ENCODE measurements at places on chromosomes 3 and 15.

GRCh38 chr15:57727031-57727430, 20.5 kb downstream of the POLR2M start:
- peak; percentile 79 for DNase-seq

GRCh38 chr15:64009798-64010261, 36.5 kb downstream of the DAPK2 start:
- DNase-seq = peak; percentile 51

- no peak for DNase-seq
Measured at GRCh38 chr3:125351814-125352456, 23.2 kb downstream of the ZNF148 start.

- no peak for DNase-seq
Measured at GRCh38 chr3:176896640-176897039, 300.6 kb downstream of the TBL1XR1 start.

GRCh38 chr3:197373096-197373495, 74.7 kb upstream of the DLG1 start:
- DNase-seq = no peak

DNA sequence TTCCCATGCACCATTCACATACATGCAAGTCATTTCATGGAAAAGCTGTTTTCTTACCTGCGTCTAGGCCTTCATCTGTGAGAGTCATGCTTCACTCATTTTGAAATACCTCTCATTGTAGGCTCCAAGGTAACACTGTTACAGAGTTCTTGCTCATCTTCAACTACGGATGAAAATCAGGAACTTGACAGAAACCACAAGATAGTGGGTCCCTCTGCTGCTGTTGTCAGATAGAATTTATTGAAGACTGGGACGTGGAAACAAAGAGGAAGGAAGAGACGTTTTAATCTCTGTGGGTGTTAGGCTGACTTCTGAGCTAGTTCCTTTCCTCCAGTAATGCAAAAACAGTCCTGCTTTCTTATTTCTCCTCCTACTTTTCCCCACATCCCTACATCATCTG, at the start of gene P2RY14:
P2RY14 (minus strand) TSS at position 313 of the 400 bp plus-strand sequence. CDS start 64,226 bp downstream, outside the sequence.
- no peak for DNase-seq

DNA sequence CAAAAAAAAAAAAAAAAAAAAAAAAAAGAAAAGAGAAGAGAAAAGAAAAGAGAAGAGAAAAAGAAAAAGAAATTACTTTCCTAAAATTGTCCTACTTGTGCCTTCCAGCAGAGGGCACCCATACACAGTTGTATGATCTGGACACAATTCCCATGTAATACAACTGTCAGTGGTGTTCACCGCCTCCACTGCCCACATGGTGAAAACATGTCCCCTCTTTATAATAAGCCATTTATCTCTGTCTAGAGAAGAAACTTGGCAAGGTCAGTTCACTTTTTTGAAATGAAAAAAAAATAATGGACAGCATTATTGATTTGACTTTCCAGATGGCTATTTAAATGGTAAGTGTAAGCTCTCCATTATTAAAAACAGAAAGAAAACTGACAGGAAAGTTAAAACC, 459.4 kb downstream of the GBE1 start:
- DNase-seq = peak; percentile 39

DNA sequence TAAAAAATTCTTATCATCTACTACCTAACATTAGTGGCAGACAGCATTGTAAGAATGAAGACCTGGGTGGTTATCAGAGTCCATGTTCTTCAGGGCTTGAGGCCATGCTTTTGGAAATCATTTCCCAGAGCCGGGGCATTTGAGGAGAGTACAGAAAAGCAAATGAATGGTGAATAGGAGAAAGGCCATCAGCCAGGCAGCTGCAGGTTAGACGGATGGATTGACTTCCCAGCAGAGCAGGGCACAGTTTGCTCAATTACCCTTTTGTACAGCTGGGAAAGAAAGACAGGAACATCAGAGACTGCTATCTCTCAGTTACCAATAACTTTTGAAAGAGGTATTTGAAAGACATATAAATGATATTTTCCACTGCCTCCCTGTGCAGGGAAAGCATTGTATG, 135.6 kb downstream of the ALCAM start:
- no peak for DNase-seq

- no peak for DNase-seq
Measured at GRCh38 chr15:67085237-67085817, 19.9 kb downstream of the SMAD3 start.

- DNase-seq = peak; percentile 73
Measured at GRCh38 chr3:122497425-122497824, 17.3 kb downstream of the KPNA1 start.

GRCh38 chr15:63422891-63423590, 41.4 kb upstream of the CA12 start:
- no peak for DNase-seq

DNA sequence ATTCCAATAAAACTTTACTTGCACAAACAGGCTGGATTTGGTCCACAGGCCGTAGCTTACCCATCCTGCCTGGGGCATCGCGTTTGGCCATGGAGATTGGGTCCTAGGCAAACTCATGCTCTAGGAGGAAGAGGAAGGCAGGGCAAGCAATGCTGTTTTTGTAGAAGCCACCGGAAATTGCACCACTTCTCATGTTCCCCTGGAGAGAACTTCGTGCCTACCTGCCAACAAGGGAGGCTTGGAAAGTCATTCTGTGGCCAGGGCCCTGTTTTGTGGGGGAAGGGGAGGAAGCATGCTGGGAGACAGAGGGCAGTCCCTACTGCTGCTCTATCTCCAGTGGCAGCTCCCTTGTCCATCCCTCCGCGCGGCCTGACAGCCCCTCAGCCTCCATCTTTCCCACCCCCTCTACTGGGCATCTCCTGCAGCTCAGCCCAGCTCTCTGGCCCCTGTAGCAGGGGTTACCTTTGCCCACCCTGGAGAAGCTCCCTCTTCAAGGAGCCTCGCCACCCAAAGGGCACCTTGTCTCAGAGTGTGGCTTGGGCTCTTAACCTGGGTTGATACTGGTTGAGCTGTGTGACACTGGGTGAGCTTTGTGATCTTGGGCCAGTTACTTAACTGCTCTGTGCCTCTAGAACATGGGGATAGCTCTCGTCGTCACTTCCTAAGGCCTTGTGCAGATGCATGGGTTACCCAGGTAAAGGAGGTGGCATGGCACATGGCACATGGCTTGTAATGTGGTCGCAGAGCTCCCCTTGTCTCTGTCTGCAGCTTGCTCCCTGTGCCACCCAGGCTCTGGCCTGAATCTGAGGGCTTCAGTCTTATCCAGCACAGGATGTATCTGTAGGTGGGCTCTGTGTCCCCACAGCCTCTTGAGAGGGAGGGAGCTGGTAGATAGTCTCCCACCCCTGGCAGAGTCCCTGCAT, 6.1 kb downstream of the ABTB1 start:
- no peak for DNase-seq

Data from NCI-H226 (cell line).